ENCODE measurements at places on chromosomes 1 and 21.

DNA sequence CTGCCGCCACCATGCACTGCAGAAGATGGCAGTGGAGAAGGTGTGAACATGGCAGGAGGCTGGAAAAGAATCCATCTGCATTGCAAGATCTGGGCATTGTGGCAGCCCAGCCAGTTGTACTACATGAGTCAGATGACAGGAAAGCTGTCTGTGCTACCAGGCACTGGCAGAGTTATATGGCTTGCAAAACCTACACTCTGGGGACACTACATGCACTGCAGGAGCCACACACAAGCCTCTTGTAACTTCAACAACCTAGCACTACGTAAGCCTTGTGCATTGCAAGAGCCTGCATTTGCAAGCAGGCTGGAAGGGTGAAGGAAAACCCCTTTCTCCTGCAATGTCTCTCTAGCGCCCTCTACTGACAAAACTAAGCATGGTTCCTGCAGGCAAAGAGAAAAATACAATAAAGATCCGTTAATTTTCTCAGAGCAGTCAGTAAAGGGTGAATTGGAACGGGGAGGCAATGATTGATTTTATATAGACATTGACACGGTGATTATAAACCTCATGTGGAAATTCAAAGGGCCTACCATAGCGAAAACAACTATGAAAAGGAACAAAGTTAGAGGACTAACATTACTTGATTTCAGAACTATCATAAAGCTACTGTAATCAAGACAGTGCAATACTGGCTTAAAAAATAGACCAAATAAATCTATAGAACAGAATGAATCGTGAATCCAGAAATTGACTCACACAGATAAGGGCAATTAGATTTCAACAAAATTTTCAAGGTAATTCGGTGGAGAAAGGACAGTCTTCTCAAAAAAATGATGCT lies 26.2 kb upstream of the DYNLT5 start:
- peak; percentile 58 for DNase-seq

- no peak for DNase-seq
These were observed 30.2 kb downstream of the S100A6 start for GRCh38 chr1:153505576-153505975.

DNA sequence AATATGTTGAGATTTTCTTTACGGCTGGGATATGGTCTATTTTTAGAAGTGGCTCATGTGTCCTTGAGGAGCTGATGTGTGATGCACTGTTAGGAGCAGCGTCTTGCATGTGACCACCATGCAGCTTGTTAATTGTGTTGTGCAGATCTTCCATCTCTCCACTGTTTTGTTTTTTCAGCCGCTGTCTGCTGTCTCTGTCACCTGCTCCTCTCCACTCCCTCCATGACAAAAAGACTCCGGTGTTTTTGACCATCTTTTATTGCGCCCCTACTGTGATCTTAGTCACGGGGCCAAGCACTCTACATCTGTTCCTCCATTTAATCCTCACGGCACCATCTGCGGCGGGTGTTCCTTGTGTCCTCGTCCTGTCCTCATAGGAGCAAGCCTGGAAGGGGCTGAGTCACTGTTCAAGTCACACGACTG lies 51.8 kb downstream of the ADARB1 start:
- no peak for DNase-seq

- peak; percentile 81 for DNase-seq
These were observed 1.1 kb downstream of the CKS1B start for GRCh38 chr1:154975409-154976059.

GRCh38 chr1:30968220-30968971 lies 59.8 kb upstream of the SDC3 start:
- DNase-seq = no peak

DNA sequence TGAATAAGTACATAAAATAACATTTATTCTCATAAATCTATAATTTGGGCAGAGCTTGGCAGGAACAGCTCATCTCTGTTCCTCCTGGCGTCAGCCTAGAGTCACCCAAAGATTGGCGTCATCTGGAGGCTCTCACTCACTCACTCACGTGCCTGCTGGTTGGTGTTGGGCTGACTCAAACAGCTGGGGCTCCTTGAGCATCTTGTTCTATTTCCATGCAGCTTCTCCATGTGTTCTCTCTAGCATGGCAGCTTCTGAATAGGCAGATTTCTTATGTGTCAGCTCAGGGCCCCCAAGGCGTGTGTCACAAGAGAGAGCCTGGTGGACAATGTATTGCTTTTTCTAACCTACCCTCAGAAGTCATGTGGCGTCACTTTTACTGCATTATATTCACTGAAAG lies 70.6 kb upstream of the RAB3GAP2 start:
- DNase-seq = no peak

DNA sequence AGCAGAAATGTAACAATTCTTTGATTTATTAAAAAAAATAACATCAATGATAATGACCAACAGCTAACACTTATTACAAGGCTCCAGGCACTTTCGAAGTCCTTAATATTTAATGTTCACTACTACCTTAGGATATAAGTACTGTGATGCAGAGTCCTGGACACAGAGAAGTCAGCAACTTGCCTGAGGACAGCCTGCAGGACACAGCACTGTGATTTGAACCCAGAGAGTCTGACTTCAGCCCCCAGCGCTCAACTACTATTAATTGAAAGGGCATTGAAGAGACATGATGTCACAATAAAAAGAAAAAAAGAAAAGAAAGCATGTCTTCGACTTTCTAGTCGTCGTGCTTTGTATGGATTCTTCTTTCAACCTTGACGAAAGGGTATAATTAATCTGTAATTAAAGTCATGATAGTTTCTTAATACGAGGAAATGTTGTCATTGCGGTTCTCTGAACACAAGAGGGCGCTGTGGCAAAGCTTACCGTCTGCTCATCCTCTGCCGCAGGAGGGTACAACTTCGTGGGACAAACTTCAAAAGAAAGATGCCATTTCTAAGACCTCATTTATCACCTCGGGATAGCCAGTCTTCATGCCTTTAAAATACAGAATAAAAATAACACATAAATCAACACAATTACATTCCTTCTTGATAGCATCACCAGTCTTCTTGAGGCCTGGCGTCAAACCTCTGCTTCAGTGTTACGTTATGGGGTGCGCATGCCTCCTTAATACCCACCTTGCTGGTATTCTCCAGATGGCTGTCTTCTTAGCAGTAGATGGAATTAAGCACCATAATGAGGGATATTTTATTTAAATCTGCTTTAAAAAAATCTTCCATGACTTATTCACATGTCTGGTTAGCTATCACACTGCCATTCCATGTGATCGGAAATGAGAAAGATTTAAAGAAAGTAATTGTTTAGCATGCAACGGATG lies 240.1 kb downstream of the DISC1 start:
- peak; percentile 78 for DNase-seq

- DNase-seq = no peak
These were observed 90.8 kb upstream of the PGBD5 start for GRCh38 chr1:230516889-230517288.

DNA sequence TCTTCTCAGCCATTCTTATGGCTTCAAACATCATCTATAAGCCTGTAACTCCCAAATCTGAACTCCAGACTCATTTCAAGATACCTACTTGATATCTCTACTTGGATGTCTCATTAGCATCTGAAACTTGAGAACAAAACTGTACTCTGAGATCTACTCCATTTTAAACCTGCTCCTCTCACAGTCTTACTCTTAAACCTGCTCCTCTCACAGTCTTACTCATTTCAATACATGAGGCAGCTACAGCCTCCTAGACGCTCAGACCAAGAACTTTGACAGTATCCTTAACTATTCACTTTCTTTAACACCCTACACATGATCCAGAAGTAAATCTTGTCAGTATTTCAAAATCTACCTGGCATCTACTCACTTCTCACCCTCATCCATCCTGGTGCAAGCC lies 54.3 kb downstream of the NBPF6 start:
- DNase-seq = no peak

GRCh38 chr1:247273013-247273412 lies 17.1 kb downstream of the VN1R5 start:
- DNase-seq = no peak

GRCh38 chr1:204327359-204327758 lies 32.4 kb downstream of the PLEKHA6 start:
- DNase-seq = no peak

- DNase-seq = no peak
These were observed 104.8 kb upstream of the SLC45A1 start for GRCh38 chr1:8213136-8213535.

DNA sequence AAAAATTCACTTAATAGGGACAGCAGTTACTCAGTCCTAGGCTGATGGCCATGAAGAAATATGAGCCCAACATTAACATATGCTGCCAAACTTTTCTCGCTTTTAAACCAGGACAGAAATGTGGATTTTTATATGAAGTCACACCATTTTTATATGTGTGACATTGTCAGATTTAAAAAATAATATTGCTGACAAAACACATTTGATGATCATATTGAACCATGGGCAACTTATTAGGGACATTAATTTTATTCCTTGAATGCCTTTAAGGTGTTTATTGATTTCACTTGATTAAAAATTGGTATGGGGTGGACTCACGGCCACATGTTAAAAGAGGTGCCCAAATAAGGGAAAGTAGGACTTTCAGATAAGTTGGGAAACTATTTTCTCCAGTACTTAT lies 58.6 kb downstream of the RPRD2 start:
- DNase-seq = no peak

- no peak for DNase-seq
These were observed 173.7 kb downstream of the KCNJ6 start for GRCh38 chr21:37742532-37742931.

- no peak for DNase-seq
These were observed 118.9 kb downstream of the FASLG start for GRCh38 chr1:172777767-172778166.

- no peak for DNase-seq
These were observed 224.3 kb downstream of the RPS6KC1 start for GRCh38 chr1:213275293-213275692.

- DNase-seq = no peak
These were observed 738.4 kb downstream of the MATN1 start for GRCh38 chr1:29984862-29985605.

DNA sequence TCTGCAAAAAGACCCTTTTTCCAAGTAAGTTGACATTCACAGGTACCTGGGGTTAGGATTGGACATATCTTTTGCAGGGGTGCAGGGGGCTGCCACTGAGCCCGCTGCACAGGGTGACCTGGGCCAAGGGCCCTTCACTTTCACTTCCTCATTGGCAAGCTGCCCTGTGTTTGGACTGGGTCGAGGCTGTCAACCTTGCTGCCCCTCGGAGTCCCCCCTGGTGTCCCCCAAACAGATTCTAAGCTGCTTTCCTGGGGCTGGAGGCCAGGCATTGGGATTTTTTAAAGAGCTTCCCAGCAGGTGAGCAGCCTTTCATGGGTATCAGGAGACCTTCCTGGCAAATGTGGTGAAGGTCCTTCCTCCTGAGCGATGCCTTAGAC lies 7.9 kb upstream of the UMODL1 start:
- DNase-seq = no peak
